Fibroblast of skin of left quadriceps (primary cell): ENCODE measurements at places on chromosomes 5 and 9.

DNA sequence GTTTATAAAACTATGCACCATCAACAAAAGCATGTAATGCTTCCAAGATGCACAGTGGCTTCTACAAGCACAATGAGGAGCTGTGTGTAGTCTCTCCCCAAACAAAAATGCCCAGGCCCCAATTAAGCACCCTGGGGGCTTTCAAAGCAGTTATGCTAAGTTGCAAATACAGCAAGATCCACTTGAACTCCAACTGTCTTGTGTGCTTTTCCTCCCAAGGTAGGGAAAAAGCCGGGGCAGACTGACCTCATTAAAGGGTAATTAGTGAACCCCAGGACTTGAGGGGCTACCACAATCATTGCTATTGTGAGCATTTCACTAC is 13.1 kb downstream of the ZNF608 start:
- DNase-seq = no peak

GRCh38 chr5:40738502-40738901 is 17.3 kb downstream of the TTC33 start:
- DNase-seq = no peak

- DNase-seq = no peak
Measured at GRCh38 chr9:130935648-130936271, 3.3 kb downstream of the FIBCD1 start.

- DNase-seq = peak; percentile 89
Measured at GRCh38 chr9:115118879-115119218, 892 bp upstream of the TNC start.

DNA sequence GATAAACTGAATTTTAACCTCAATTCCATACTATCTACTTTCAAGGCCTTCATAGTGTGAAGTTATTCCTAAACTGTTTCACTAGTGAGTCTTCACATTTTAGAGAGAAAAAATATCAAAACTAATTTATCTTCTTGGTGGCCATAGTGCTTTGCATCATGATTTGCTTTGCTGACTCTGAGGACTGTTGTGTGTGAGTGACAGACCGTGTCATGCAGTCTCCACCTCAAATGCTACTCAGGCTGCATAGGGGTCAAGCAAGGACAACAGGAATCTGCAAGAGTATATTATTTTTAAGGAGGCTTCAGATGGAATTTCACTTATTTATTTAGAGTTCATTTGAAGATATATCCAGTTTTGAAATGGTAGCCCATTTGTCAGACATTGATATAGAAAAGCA is 34.5 kb downstream of the MACIR start:
- no peak for DNase-seq

DNA sequence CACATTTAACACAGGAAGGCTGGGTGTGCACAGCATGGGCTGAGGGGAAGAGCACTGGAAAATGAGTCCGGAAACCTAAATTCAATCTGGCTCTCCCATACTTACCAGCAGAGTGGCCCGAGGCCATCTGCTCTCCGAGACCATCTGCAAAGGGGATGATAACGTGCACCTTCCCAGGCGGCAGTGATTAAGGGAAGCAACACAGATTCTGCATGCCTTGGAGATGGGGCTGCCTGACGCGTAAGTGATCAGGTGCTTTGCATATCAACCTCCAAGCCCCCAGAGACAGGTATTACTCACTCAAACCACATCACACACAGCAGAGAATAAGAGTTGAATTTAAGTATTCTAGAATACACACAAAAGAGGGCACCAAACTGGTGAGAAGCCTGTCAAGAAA is 9.1 kb downstream of the EPB41L4B start:
- no peak for DNase-seq

GRCh38 chr5:174410716-174411478 is 313.5 kb upstream of the MSX2 start:
- no peak for DNase-seq

GRCh38 chr5:161498531-161498930 is 48.0 kb downstream of the GABRB2 start:
- DNase-seq = no peak

GRCh38 chr5:84181093-84181492 is 203.6 kb downstream of the EDIL3 start:
- no peak for DNase-seq

GRCh38 chr9:114908104-114908622 is 22.2 kb downstream of the TNFSF8 start:
- DNase-seq = no peak

- no peak for DNase-seq
Measured at GRCh38 chr5:119340597-119341218, 15.1 kb upstream of the TNFAIP8 start.

DNA sequence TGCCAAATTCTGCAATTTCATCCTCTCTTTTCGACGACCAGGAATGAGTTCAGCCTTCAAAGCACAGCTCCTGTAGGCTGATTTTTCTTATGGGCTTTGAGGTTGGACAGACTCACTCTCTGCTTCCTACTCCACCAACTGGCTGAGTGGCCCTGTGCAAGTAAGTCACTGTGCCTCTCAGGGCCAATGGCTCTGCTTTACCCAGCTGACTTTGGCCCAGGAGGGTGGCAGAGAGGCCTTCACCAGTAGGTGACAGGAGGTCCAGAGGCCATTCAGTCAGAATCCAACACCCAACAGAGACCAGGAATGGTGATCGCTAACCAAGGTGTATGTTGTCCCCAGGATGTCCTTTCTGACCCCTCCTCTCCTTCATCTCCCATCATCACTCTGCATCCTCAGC is 49.5 kb upstream of the ALDH1B1 start:
- no peak for DNase-seq

DNA sequence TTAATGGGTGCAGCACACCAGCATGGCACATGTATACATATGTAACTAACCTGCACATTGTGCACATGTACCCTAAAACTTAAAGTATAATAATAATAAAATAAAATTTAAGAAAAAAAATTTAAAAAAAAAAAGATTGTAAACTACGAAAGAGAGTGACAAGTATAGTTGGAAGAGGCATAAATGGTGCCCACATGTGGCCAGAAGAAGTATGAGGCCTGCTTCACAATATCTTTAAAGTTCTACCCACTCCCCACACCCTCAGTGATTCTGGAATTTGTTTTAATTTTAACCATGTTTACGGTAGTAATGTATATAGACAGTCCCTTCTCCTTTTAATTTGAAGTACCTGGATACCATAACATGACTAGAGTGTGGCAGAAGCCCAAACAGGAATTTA is 172.7 kb downstream of the CHSY3 start:
- DNase-seq = no peak

DNA sequence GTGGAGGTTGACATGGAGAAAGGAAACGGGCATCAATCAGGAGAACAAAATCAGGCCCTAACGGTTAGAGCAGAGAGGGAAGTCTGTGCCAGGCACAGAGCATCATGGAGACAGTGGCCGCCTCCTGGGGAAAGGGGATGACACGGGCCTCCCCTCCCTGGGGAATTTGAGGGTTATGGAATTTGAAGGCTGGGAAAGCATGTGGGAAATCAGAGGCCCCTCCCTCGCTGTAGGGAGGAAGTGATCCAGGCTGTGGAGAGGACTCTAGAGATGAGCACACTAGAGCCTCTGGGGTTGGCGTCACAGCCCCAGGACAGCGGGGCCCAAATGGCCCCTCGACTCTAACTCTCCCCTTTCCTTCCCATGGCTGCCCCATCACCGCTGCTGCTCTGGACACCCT is 36.7 kb downstream of the PROP1 start:
- DNase-seq = no peak

GRCh38 chr9:80134487-80134886 is 562.7 kb downstream of the TLE4 start:
- DNase-seq = no peak

DNA sequence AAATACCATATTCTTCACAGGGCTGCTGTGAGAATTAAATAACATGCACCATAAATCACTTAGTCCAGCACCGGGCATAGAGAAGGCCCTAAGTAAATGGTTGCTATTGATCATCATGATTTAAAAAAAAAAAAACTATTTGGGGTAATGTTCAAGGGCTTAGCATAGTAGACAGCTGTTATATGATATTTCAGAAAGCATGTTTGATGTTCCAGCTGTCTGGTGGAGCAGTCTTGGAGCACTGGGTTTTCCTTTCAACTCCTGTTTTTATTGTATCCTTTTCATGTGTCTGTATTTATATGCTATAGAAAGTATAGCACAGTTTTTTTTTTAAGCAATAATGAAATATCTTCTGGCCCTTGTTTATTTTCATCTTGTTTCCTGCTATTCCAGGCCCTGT is 28.0 kb upstream of the TOMM5 start:
- no peak for DNase-seq
